ENCODE measurements at places on chromosomes 5 and 9. TPM values are rescaled to one million over a fixed set of nuclear protein-coding genes. Genes with fewer than 3 reads are reported as not detected.
A peak's percentile ranks its signal among the peaks of the same experiment; 100 is the strongest.

- no peaks in the 10 kb centered on the region for H3K27me3 ChIP-seq
- no peak overlapping the region for H3K27ac ChIP-seq
- H3K4me3 ChIP-seq, result no peak overlapping the region
Measured at GRCh38 chr5:40945111-40945510, 35.8 kb downstream of the C7 start.

DNA sequence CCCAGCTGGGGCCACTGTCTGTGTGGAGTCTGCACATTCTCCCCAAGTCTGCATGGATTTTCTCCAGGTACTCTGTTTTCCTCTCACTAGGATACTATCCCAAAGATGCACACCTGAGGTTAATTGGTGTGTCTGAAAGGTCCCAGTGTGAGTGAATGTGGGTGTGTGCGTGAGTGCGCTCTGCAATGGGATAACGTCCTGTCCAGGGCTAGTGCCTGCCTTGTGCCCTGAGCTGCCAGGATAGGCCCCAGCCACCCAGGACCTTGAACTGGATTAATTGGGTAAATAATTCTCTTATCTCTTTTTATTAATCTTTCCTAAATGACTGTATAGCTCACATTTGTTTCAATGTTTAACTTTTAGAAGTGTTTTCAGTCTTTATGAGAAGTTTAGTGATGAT is 11.5 kb upstream of the PANK3 start:
- H3K36me3 ChIP-seq, result no peaks in the 10 kb centered on the region
- no peak overlapping the region for H3K27ac ChIP-seq
- no peaks in the 10 kb centered on the region for H3K27me3 ChIP-seq
- H3K4me1 ChIP-seq, result no peaks in the 10 kb centered on the region
- no peak for DNase-seq

The IL5 gene
- total RNA-seq, result not detected

GRCh38 chr5:141784529-141784928 is 93.7 kb downstream of the PCDH1 start:
- H3K27me3 ChIP-seq, result peaks cover 17% of the 10 kb centered on the region
- no peak overlapping the region for H3K4me3 ChIP-seq

DNA sequence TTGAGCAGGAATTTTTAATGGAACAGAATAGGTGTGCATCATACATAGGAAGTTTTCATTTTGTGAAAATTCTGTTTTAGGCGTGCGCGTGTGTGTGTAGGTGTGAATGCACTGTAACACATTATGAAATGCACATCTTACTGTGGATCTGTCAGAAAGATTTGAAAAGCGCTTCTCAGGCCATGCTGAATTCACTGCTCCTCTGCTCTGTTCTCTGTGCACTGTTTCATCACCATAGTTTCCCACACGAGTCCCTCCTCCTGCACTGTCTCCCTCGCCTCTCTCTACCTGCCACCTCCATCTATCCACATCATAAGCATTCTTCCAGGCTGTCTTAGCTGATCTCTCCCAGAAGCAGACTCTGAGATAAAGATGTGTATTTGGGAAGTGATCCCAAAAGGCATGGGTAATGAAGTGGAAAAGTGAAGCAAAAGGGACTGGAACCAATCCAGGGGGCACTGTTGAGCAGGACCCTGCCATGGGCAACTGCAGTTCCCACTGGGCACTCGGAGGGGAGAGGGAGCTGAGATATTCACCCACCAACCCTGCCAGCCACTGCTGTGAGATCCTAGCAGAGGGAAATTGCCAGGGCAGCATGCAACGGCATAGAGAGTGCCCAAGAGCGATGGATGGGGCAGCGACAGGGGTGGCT is 65.9 kb downstream of the GABBR2 start:
- H3K4me3 ChIP-seq, result no peak overlapping the region
- H3K36me3 ChIP-seq, result no peaks in the 10 kb centered on the region
- H3K4me1 ChIP-seq, result no peaks in the 10 kb centered on the region
- H3K27ac ChIP-seq, result no peak overlapping the region
- peaks cover 10% of the 10 kb centered on the region for H3K27me3 ChIP-seq
- no peak for DNase-seq

The ETF1 gene
- total RNA-seq, result 117 TPM

GRCh38 chr9:126956917-126957686 is 42.5 kb downstream of the RALGPS1 start:
- no peak overlapping the region for H3K4me3 ChIP-seq
- peak; percentile 46 for DNase-seq
- H3K4me1 ChIP-seq, result peaks cover 9% of the 10 kb centered on the region
- H3K27me3 ChIP-seq, result no peaks in the 10 kb centered on the region
- H3K27ac ChIP-seq, result peak overlapping the region; percentile 26
- H3K36me3 ChIP-seq, result no peaks in the 10 kb centered on the region

The RBM18 gene
- total RNA-seq, result 9.5 TPM

The CBY3 gene
- total RNA-seq, result not detected

The BRD8 gene
- total RNA-seq, result 38.5 TPM

- no peaks in the 10 kb centered on the region for H3K4me1 ChIP-seq
- H3K27me3 ChIP-seq, result no peaks in the 10 kb centered on the region
- no peak overlapping the region for H3K4me3 ChIP-seq
- DNase-seq, result no peak
- H3K36me3 ChIP-seq, result no peaks in the 10 kb centered on the region
Measured at GRCh38 chr5:131525805-131526204, 109.2 kb downstream of the RAPGEF6 start.

DNA sequence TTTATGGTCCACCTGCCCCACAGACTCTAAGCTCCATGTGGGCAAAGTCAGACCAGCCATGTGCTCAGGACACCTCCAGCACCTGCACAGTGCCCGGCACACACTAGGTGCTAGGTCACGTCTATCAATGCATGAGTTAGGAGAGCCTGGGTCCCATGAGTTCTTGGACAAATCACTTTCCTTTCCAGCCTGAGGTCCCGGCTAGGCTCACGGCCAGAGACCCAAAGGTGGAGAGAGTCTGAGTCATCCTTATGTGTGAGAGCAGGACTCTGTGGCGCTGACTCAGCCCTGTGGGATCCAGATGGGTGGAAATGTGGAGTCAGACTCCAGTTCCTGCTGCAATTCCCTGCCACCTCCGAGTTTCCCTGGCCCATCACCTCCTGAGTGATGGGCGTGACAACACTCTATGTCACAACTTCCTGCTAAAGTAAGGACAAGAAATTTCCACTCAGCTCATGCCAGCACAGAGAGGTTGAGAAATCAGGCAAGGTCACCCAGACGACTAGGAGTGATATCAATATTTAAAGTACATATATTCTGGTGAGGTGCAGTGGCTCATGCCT is 2.5 kb upstream of the ST6GALNAC4 start:
- H3K4me3 ChIP-seq, result no peak overlapping the region
- DNase-seq, result peak; percentile 98
- peaks cover 41% of the 10 kb centered on the region for H3K4me1 ChIP-seq
- peak overlapping the region; percentile 82 for H3K27ac ChIP-seq

The PAXX gene
- 13.7 TPM for total RNA-seq

GRCh38 chr9:104144336-104144735 is 50.2 kb downstream of the SMC2 start:
- DNase-seq, result no peak
- H3K27ac ChIP-seq, result no peak overlapping the region
- no peaks in the 10 kb centered on the region for H3K27me3 ChIP-seq
- no peaks in the 10 kb centered on the region for H3K36me3 ChIP-seq

DNA sequence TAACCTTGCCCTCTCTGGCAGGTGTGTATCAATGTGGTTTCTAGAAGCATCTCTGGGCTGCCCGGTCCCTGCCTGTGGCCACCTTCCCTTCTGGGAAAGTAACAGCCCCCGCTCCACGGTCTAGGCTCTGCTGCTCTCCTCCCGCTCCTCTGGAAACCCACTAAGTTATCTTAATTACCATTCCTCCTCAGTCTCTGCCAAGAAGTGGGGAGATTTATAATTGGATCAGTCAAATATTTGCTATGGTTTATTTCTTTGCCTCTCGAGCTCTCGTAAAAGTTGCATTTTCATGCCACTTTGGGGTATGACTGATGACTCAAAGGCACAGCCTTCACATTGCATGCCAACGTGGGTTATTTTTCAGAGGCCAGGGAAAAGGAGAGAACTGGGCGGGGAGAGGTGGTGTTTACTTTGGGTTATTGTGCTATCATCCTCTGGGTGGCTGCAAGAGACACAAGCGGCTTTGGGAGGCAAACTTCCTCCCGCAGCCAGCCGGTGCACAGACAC is 205.3 kb upstream of the WWC1 start:
- H3K27ac ChIP-seq, result no peak overlapping the region
- H3K4me1 ChIP-seq, result no peaks in the 10 kb centered on the region
- DNase-seq, result peak; percentile 71
- no peak overlapping the region for H3K4me3 ChIP-seq
- no peaks in the 10 kb centered on the region for H3K27me3 ChIP-seq
- H3K36me3 ChIP-seq, result no peaks in the 10 kb centered on the region

DNA sequence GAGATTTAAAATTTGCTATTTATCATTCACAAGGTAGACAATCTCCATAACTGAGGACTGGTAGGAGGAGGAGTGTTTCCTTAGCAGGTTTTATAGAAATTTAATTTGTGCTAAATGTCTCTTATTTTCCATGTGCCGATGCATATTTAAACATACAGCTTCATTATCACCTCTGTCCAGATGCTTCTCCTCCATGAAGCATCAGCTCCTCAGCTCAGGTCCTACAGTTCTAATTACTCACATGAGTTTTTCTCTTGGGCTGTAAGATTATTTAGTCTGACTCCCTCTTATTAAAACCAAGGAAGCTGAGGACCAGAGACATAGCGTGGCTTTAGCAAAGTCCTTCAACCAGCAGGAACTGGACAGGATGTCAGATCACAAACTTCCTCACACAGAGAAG is 300.2 kb upstream of the PANK3 start:
- H3K27ac ChIP-seq, result no peak overlapping the region
- H3K4me3 ChIP-seq, result no peak overlapping the region
- no peaks in the 10 kb centered on the region for H3K27me3 ChIP-seq
- H3K4me1 ChIP-seq, result no peaks in the 10 kb centered on the region
- no peaks in the 10 kb centered on the region for H3K36me3 ChIP-seq

The ARL14EPL gene
- not detected for total RNA-seq
